ENCODE measurements at places on chromosomes 11 and 22. TPM values are rescaled to one million over a fixed set of nuclear protein-coding genes. Genes with fewer than 3 reads are reported as not detected.

OR52E8 gene
- not detected for total RNA-seq

- DNase-seq: no peak
Observed at GRCh38 chr11:74783241-74783871, 34.7 kb downstream of the RNF169 start.

GRCh38 chr22:47839595-47840227, 1077.3 kb downstream of the TBC1D22A start:
- no peak for DNase-seq

TMPRSS5 gene
- total RNA-seq: 1.5 TPM

ANO3 gene
- not detected for total RNA-seq

DNA sequence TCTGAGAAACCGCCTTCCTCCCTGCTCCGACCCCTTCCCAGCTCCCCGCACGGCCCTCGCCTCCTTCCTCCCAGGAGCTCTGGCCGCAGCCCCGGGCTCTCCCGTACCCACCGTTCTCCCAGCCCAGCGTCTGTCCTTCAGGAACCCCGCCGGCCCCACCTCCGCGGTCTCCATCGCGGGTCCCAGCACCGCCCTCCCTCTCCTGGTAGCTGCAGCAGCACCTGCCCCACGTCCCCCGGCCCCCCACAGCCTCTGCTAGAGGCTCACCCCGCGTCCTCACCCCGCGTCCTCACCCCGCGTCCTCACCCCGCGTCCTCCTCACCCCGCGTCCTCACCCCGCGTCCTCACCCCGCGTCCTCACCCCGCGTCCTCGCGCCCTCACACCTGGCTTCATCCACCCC, 85.9 kb downstream of the WNT7B start:
- no peak for DNase-seq

DNA sequence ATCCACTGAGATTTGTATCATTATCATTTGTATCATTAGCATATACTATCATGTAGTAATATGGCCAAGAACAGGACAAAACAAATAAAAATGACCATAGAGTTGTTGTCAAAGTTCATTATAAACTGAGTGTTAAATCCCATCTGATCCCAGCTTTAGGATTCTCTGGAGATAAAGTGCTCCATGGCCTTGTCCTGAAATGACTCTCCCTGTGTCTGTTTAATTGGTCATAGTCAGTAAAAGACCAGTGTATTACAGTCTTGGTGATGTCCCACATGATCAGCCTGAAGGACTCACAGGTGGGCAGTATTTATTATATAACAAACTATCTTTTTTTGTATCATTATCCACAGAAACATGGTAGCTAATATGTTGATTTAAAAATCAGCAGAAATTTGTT, 361.6 kb downstream of the TMEM135 start:
- DNase-seq: no peak

GRCh38 chr11:76638270-76639197, 32.0 kb downstream of the LRRC32 start:
- DNase-seq: no peak

- DNase-seq: no peak
Observed at GRCh38 chr11:72789493-72790131, 4.2 kb downstream of the STARD10 start.

GSTT2 gene
- not detected for total RNA-seq

SCGB1D2 gene
- total RNA-seq: not detected

- DNase-seq: no peak
Observed at GRCh38 chr11:74646954-74647353, 54.6 kb downstream of the POLD3 start.

DNA sequence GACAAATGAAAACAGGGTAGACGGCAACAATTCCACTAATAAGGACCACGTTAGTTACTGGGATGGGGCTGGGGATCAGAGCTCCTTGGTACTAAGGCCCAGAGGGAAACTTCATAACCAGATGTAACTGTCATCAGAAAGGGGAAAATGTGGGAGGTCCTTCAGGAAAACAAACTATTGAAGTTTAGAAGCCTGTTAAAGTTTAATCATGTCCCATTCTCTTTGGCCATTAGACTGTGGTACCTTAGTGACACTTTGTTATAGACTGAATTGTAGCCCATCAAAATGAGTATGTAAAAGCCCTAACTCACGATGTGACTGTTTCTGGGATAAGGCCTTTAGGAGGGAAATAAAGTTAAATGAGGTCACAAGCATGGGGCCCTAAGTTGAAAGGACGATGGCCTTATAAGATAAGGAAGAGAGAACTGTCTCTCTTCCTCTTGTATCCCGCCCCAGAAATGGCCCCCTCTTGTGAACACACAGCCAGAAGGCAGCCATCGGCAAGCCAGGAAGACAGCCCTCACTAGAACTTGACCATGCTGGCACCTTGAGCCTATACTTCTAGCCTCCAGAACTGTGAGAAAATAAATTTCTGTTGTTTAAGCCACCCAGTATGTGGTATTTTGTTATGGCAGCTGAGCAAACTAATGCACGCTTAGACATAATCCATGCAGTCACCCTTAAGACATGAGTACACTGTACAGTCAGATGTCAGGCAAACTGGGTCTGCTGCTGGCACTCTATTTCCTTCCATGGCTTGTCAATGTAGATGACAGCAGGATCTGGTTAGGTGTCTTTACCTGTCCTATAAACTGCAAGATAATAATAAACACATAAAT, 26.9 kb upstream of the USP47 start:
- no peak for DNase-seq

OR52R1 gene
- not detected for total RNA-seq
